Brain (organoid and tissue), 16 donors: ENCODE measurements at places on chromosomes 2 and 18.

- DNase-seq: no peak
Measured at GRCh38 chr18:45365835-45366234, 249.4 kb upstream of the SLC14A2 start.

DNA sequence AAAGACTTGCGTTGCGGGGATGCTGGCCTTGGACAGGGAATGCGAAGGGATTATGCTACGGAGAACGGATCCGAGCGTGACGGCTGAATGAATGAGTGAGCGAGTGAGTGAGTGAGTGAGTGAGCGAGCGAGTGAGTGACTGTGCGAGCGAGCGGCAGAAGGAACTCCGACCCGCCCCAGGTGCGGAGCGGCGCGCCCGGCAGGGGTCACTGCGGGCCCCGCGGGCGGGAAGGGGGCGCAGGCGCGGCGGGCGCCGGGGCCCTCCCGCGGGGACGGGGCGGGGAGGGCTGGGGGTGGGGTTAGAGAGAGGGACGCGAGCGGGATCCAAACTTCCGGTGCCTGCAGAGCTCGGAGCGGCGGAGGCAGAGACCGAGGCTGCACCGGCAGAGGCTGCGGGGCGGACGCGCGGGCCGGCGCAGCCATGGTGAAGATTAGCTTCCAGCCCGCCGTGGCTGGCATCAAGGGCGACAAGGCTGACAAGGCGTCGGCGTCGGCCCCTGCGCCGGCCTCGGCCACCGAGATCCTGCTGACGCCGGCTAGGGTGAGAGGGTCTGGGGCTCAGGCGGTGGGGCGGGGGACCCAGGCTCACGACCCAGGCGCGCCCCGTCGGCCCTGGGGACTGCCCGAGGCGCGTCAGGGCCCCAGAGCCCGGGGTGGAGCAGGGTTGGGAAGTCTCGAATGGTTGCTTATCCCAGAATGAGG, at the start of gene ITM2C:
ITM2C (plus strand) TSS at position 338 of the 702 bp plus-strand sequence; CDS start at position 422, 84 bp downstream.
- DNase-seq: peak; percentile 87

DNA sequence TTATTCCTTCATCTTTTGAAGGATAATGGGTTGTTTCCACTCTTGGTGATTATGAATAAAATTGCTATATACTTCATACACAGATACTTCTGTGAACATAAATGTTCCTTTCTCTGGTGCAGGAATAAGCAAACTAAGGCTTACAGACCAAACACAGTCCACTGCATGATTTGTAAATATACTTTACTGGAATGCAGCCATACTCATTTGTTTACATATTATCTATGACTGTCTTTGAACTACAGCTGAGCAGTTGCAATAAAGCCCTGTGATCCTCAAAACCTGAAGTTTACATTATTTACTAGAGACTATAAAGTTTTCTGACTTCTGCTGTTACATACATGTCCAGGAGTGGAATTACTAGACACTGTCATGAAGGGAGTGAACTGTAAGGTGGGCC, 381.0 kb upstream of the CNTNAP5 start:
- no peak for DNase-seq

- DNase-seq: no peak
Measured at GRCh38 chr2:240390091-240391073, 45.1 kb upstream of the GPC1 start.

- no peak for DNase-seq
Measured at GRCh38 chr2:38057651-38058410, 18.1 kb downstream of the CYP1B1 start.

- no peak for DNase-seq
Measured at GRCh38 chr18:48040457-48041110, 110.1 kb upstream of the SMAD2 start.

- peak; percentile 47 for DNase-seq
Measured at GRCh38 chr2:66536997-66537396, 102.1 kb downstream of the MEIS1 start.

DNA sequence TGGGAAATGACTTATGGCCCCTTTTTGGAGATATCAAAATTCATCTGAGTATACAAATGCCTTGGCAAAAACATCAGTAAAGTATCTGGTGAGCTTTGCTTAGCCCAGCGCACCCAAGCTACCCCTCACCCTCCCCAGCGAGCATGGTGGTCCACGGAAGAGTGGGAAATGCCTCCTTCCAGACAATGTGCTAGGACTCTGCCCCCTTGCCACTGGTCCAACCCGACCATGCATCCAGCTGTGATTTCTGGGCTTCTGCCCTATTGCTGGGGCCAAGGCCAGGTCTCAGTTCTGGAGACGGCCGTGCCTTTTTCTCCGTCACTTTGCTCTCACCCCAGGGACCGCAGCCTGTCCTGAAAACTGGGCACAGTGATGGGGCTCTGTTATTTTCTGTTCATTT, 31.8 kb upstream of the CCL20 start:
- no peak for DNase-seq

DNA sequence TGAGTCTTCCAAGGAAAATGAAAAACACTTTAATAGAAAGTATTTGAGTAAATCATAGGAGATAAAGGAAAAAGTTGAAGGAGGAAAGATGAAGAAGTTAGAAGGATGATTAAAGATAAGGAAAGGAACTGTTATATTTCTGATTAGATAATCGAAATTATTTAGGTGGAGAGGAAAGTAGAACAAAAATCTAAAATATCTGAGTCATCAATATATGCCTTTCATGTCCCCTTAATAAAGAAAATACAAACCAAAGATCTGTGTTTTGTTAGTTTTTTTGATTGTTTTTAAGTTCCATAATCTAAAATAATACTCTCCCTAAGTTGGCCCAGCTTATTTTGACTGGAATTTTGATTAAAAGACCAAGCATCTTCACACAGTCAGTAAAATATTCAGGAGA, 412.9 kb upstream of the DDX18 start:
- DNase-seq: no peak

GRCh38 chr2:47917276-47917961, 11.1 kb upstream of the FBXO11 start:
- no peak for DNase-seq

DNA sequence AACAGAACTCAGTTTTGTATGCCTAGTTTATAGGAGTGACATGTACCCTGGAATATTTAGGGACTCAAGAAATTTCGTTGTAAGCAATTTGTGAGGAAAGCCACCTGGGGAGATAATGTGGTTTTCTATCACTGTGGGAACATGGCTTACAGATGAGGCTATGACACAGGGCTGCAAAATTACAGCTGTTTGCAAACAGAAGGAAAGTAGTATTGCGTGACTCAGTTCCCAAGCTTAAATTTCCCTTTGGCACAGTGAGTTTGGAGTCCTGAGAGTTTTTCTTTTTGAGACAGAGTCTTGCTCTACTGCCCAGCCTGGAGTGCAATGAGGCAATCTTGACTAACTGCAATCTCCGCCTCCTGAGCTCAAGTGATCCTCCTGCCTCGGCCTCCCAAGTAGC, 149.8 kb downstream of the MYO5B start:
- DNase-seq: no peak

DNA sequence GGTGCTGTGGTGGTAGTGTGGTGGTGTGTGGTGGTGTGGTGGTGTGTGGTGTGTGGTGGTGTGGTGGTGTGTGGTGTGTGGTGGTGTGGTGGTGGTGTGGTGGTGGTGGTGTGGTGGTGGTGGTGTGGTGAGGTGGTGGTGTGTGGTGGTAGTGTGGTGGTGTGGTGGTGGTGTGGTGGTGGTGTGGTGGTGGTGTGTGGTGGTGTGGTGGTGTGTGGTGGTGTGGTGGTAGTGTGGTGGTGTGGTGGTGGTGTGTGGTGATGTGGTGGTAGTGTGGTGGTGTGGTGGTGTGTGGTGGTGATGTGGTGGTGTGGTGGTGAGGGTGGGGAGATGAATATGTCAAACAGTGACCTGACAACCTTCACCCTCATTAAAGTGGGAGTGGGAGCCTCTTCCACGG, 55.6 kb upstream of the DLGAP1 start:
- DNase-seq: no peak

GRCh38 chr2:68646303-68646702, 2.9 kb downstream of the PROKR1 start:
- no peak for DNase-seq

DNA sequence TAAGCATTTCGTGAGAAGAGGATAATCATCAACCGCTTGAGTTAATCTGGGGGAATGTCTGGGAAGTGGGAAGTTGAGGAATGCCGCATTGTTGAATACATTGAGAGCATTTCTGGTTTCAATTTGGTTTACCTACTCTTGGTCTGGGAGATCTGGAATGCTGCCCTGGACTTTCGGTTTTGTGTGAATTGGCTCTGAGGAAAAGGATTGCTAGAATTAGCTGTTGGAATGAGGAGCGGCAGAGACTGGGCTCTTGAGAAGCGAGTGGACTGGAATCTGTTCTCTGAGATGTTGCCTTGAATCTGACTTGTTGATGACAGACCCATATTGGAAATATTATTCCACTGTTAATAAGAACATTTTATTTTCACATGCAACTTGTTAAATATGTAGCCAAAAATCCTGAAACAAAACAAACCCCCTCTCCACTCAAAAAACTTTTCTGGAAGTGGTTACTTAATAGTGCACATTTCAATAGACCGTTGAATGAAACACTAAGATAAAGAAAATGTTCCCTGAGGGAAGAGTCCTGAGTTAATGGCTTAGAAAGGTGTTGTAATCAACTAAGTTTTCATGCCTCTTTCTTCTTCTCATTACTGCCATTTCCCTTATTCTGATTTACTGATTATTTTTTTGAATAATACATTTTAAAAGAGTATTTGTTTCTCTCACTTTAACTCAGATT, 50.8 kb downstream of the PTPRM start:
- peak; percentile 61 for DNase-seq

DNA sequence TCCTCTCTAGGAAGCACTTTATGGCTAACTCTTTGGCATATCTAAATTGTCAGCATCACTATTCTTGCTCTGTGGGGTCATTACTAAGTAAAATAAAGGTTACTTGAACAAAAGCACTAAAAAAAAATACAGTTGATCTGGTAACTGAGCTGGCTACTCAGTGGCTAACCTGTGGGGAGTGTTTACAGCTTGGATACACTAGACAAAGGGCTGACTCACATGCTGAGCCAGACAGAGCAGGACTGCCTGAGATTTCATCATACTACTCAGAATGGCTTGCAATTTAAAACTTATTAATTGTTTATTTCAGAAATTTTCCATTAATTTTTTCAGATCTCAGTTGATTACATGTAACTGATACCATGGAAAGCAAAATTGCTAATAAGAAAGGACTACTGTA, 1690.4 kb upstream of the SLC39A10 start:
- no peak for DNase-seq

- DNase-seq: no peak
Measured at GRCh38 chr2:7011356-7012083, 94.3 kb downstream of the RNF144A start.

GRCh38 chr2:206920951-206921350, 18.4 kb upstream of the CPO start:
- DNase-seq: no peak

DNA sequence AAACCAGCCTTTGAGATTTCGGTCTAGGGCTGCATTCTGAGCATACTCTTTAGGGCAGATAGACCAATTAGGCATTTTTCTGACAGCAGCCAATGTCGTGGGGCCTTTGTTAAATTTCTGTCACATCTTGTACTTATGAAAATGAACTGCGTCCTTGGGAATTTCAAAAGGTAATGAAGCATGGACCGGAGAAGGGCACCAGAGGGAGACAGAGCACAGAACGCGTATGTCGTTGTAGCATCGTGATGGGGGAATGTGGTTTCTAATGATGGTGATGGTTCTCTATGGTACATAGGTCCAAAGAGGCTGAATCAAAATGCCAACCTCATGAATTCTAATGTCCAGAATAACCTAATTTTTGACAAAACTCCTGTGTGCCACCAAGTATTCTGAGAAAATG, 483.9 kb upstream of the CRIM1 start:
- DNase-seq: peak; percentile 46

- no peak for DNase-seq
Measured at GRCh38 chr2:233301811-233302210, 5.8 kb upstream of the SAG start.

GRCh38 chr2:129133692-129134641, 815.3 kb upstream of the HS6ST1 start:
- DNase-seq: no peak

- no peak for DNase-seq
Measured at GRCh38 chr2:97673915-97674283, 4.4 kb downstream of the C2orf92 start.

DNA sequence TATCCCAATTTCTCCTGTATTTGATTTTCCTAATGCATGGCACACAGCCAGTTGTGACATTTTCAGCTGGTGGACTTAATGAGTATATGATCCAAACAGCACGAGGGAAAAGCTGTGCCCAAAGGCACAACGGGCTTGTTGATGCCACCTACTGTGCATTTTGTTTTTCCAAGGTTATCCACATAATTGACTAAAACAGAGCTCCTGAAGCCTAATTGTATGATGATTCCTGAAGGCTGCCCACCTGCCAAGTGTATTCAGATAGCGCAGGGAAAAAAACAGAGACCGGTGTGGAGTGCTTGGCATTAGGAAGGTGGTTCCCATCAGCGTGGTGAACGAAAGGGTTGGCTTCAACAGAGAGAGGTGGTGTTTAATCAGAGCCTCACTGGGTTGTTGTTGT, 14.9 kb downstream of the RBMS1 start:
- no peak for DNase-seq

DNA sequence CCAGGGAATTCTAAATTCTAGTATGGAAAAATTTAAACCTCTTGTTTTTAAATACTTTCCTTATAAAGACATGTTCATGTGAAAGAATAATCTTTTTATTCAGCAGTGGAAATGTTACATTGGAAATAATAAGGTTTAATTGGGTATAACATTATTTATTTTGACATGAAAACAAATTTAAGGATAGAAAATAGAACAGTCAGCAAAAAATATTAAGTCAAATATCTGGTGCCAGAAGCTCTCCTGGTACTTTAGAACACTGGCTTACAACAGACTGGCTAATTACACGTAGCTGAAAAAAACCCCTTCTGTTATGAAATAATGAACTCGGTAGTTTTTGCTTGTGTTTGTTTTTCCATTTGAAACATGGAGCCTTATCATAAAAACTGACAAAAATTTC, 447.9 kb downstream of the DSEL start:
- DNase-seq: peak; percentile 62

DNA sequence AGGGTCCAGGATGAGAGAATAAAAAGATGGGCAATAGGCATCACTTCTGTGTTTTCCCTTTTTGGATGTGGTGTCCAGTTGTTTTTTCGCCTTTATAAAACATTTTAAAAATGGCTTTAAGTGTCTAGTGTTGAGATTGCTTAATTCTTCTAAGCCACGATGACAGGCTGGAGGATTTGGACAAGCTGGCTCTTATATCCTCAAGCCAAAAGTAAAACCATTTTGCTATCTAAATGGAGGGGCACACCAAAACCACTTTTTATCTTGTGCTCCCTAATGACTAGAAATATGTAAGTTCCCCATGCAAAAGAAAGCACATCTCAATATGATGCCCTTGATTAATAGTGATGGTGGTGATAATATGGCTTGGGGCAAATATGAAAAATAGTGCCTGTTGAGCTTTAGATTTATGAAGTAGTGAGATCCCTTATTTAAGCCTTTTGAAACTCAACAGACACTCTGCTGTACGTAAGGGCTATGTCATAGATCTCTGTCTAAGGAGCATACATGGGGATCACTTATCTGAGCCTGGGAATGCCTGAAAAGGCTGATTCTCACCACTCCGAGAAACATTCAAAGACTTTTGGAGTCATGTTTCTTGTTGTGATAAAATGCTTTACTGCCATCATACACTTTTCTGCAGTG, 185.5 kb downstream of the KCNS3 start:
- no peak for DNase-seq

- no peak for DNase-seq
Measured at GRCh38 chr2:160042054-160042453, 20.4 kb downstream of the PLA2R1 start.

- DNase-seq: no peak
Measured at GRCh38 chr2:119157850-119158511, 570 bp downstream of the C1QL2 start.
